Small intestine (tissue), 16 donors: ENCODE measurements at places on chromosomes 4 and X.

DNA sequence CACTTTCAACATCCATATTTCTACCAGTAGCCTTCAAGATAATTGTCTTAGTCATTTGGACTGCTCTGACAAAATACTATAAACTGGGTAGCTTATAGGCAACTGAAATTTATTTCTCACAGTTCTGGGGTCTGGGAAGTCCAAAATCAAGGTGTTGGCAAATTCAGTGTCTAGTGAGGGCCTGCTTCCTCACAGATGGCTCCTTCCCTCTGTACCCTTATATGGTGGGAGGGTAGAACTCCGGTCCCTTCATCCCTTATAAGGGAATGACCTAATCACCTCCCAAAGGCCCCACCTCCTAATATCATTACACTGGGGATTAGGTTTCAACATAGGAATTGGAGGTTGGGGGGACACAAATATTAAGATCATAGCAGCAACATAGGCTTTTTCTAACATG, 7.4 kb upstream of the TBC1D25 start:
- DNase-seq = no peak

GRCh38 chr4:102809691-102810090, 17.7 kb downstream of the UBE2D3 start:
- no peak for DNase-seq

DNA sequence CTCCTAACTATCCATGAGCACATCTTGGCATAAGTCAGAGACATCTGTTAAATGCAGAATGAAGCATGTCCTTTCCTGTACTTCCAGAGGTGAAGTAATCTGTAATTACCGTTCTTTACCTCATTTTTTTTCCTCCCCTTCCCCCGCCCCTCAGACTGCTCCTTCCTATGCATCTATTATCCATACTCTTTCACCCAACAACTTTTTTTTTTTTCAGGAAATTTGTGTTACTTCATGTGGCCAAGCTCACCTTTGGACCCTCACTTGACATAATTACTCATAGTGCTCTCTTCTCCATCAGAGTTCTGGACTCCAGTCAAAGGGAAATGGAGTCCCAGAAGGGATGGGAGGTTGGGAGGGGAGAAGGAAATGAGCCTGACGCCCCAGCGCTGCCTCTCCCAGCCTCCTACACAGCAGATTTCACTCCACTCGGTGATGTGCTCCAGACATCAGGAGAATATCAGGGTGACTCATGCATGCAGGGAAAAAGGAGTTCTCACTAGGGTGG, 568.8 kb downstream of the STIM2 start:
- no peak for DNase-seq

- no peak for DNase-seq
Observed at GRCh38 chr4:4787421-4787820, 72.0 kb upstream of the MSX1 start.

DNA sequence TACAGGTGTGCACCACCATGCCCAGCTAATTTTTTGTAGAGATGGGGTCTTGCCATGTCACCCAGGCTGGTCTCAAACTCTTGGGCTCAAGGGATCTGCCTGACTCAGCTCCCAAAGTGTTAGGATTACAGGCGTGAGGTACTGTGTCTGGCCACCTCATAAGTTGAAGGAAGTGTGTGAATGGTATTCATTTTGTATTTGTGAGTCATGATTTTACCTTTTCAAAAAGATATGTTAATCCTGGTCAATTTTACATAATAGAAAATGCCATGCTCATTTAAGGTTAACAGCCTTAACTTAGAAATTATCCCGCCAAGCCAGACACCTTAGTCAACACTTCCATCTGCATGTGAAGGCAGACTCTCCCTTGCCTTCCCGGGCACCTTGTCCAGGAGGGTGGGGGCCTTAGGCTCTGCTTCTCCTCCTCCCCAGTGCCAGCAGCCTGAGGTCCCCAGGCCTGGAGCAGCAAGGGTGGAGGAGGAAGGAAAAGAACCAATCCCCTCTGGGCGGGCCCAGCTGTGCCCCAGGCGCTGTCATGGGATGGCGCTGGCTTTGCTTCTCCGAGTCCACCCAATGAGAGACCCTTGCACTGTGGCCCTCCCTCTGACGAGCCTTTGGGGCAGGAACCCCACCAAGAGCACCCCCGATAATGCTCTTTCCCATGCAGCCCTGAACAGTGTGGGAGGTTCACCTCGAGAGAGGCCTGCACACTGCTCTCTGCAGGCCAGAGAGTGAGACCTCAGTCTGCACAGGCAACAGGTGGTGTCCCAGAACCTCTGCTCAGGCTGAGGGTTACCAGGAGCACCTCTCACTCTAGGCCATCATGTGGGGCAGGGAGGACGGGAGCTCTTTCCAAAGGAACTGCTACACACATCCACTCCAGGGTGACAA, 37.3 kb downstream of the RNF212 start:
- no peak for DNase-seq

DNA sequence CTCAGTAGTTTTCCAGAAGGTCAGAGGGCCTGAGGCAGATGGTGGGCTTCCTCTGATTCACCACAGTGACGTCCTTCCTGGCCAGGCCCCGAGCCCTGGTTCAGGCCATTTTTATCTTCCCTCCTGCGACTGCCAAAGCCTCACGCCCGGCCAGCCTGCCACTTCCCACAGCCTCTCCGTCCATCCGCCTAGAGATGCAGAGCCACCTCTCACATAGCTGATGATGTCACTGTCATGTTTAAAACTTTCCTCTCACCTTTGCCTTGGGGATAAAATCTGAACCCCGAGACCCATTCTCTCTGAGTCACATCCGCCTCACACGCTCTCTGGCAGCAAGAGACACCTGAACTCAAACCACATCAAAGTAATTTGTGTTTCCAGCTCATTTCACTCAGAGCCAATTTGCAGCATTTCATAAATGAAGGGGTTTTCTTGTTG, 175.3 kb downstream of the QDPR start:
- peak; percentile 56 for DNase-seq

- DNase-seq = no peak
Observed at GRCh38 chr4:168101026-168101425, 8.7 kb downstream of the ANXA10 start.

DNA sequence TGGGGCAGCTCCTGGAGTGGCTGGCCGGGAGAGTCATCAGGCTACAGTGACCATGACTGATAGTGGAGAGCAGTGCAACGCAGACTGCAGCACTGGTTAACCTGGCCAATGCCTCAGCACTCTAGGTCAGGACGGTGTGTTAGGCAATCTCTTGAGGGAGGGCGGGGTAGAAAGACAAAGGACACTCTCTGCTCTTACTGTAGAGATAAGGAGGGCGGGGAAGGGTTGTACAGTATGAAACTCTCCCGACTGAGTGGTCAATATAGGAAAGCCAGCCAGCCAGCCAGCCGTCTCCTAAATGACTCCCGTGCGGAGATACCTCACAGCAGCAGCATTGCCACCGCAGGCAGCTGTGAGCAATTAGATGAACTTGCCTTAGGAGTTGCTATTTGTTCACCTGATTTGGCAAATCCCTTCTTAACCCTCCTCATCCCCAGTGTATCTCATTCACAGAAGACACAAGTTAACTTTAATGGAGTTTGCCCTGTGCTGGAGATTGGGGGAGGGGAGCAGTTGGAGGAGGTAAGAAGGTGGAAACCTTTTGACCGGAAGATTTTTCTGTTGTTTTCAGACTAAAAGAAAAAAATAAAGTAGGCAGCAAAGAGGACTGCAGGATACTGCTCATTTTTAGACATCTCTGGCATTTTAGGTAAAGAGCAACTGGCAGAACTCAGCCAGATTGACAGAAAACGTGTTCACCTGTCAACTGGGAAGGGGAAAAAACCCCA, 330.5 kb downstream of the HNRNPD start:
- DNase-seq = peak; percentile 88

DNA sequence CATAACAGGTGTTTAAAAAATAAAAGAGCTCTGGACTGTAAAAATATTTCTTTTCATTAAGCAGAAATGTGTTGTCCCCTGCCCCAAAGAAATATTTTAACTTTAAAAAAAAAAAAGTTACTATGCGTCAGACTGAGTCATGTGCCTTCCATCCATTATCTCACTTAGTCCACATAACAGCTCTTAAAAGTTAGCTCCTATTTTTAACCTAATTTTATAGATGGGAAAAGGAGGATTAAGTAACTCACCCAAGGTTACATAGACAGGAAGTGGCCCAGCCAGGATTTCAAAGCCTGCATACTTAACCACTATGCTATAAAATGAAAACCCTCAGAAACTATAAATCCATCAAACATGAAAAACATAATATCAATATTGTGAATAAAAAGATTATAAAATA, 97.7 kb downstream of the MANBA start:
- no peak for DNase-seq

- no peak for DNase-seq
Observed at GRCh38 chrX:70084592-70085240, 22.5 kb downstream of the OTUD6A start.

DNA sequence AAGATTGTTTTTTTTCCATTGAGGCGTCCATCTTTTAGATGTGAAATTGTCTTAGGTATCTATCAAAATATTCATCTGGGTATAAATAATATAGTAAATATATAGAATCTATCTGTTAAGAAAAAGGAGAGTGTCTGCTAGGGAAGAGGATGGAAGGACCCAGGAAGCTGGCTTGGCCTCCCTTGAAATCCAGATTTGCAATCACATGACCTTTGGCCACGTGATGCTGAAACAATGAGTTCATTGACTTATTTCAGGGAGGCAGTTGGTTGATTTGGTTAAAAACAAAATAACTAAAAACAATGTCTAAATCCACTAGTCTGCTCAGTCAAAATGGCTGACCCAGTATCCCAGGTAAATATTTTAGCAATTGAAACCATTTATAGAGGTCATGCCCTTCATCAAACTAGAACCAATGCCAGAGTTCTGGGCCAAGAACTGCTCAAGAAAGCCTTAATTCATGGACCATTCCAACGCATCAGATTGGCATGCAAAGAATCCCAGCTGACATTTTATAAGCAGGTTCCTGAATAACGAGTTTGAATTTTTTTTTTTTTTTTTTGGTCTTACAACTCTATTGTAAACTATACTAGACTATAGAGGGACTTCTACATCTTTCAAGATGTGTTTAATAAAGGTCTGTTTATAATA, 172.7 kb downstream of the MID1 start:
- no peak for DNase-seq

- DNase-seq = no peak
Observed at GRCh38 chrX:70922774-70923473, 8.0 kb downstream of the SLC7A3 start.

DNA sequence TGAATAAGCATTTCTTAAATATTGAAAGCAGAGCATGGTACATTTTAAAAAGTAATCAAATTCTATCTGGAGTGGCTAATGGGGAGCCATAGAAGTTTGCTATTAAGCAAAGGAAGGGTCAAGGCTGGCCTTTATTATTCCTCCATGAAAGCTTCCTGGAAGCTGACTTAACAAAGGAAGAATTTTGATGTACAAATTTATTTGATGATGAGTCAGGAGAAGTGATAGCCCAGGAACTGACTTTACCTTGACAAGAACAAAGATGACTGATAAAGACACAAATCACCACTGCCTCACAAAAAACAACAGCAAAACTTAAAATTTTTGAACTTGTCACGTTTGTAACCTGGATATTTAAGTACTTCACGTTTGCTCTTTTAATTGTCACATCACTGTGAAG, 872.1 kb downstream of the PCDH7 start:
- no peak for DNase-seq

GRCh38 chr4:66443008-66443407, 772.7 kb upstream of the EPHA5 start:
- DNase-seq = no peak

DNA sequence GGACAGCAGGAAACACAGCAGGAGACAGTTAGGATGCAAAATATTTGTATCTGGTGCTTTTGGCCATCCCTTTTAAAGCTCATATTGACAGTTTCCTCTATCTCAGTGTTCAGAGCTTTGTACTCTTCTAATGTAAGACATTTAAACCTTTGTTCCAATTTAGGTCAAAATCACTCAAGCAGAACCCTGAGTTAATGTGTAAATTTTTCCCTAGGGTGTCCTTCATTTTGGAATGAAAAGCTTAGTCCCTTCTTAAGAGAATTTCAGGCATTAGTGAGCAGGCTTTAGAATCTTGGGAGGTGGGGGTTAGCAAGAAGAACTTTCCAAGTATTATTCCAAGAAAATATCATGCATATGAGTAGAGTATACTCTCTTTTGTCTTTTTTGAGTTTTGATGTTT, 188.7 kb downstream of the GBA3 start:
- DNase-seq = no peak

DNA sequence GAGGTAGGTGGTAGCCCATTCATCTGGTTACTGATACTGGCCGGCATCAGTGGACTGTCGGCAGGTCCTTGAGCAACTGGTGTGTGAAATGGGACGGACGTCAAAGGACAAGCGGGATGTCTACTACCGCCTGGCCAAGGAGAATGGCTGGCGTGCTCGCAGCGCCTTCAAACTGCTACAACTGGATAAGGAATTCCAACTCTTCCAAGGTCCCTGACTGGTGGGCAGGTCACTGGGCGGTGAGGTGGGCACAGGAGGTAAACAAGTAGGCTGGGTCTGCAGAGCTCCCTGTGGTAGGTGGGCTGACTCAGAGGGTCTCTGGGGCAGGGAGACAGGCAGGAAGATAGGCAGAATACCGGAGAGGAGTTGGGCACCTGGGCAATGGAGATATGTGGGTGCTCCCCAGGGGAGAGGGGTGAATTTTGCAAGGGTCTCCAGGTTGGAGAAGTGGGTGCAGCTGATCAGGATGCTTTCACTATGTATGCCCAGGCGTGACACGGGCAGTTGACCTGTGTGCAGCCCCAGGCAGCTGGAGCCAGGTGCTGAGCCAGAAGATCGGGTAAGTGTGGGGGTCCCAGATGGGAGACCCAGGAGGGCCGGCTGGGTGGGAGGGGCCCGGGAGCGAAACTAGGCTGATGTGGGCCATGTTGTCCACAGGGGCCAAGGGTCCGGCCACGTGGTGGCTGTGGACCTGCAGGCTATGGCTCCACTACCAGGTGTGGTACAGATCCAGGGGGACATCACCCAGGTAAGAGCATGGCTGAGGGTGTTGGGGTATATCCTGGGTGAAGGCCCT, 2.2 kb downstream of the FTSJ1 start:
- DNase-seq = no peak

- DNase-seq = no peak
Observed at GRCh38 chr4:122621016-122621507, at the start of gene IL21. Gene IL21, minus strand, starts transcription at chr4:122621066. Its CDS starts 55 bp downstream, at chr4:122621011.

- DNase-seq = no peak
Observed at GRCh38 chr4:182179105-182179504, 64.1 kb upstream of the TENM3 start.

DNA sequence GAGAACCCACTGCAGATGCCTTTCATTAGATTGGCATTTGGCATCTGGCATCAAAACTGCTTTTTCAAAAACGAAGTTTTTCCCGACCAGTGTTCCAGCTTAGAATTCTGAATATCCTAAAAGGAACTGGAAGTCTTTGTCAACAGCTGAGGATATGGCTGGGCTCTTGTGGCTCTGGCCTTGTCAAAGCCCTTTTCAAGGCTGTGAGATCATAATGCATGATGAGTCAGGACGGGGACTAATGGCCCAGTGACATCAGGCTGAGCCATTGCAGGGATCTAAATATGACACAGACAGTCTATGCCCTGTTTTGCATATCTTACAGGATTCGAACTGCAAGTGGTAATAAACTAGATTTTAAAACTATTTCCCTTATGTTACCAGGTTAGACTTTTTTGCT, 306.4 kb downstream of the PTTG2 start:
- peak; percentile 62 for DNase-seq

- DNase-seq = no peak
Observed at GRCh38 chrX:132199941-132200340, 19.3 kb downstream of the RAP2C start.

GRCh38 chr4:114229706-114230105, 250.3 kb upstream of the ARSJ start:
- no peak for DNase-seq
